Stimulated activated CD8-positive, alpha-beta memory T cell treated with anti-CD3 and anti-CD28 coated beads, Interleukin-12 subunit alpha, Interleukin-12 subunit beta, amount 100 ng/mL, for 4 hours (primary cell): ENCODE measurements at places on chromosomes 6 and 20.

DNA sequence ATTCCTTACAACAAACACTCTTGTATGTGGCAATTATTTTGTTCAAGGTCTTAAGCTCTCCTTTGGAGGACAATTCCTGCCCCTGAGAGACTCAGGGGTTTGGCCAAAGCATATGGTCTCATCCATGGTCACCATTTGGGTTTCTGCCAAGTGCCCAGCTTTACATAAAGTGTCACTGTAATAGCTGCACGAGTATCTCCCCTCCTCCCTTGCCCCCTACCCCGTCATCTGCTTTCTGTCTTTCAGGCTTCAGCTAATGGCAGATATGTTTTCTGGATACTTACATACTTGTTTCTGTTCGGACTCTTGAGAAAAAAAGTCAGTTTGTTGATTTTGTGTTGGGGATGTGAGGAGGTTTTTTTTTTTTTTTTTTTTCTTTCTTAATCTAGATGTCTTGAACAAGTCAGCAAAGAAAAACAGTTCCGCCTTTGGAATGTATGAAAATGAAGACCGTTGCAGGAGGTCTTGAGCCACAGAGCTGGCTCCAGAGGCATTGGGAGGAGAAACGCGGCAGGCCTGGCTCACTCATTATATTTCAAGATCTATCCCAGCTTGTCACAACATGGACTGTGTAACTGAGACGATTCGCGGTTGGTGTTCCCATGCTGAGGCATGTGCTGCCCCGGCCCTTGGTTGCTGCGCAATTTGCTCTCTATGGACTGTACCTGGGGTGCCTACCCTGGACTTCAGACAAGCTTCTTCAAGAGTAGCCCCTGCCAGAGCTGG lies 32.6 kb upstream of the STX16 start:
- DNase-seq: no peak

DNA sequence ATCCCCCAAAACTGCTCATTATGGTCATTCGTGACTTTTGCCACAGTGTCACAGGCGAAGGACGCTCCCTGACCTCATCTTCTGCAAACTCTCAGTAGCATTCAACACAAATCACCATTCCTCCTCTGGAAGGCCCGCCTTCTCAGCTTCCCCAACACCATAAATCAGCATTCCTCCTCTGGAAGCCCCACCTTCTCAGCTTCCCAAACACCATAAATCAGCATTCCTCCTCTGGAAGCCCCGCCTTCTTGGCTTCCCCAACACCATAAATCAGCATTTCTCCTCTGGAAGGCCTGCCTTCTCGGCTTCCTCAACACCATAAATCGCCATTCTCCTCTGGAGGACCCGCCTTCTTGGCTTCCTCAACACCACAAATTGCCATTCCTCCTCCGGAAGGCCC lies 288.0 kb upstream of the AGPAT4 start:
- DNase-seq: no peak

DNA sequence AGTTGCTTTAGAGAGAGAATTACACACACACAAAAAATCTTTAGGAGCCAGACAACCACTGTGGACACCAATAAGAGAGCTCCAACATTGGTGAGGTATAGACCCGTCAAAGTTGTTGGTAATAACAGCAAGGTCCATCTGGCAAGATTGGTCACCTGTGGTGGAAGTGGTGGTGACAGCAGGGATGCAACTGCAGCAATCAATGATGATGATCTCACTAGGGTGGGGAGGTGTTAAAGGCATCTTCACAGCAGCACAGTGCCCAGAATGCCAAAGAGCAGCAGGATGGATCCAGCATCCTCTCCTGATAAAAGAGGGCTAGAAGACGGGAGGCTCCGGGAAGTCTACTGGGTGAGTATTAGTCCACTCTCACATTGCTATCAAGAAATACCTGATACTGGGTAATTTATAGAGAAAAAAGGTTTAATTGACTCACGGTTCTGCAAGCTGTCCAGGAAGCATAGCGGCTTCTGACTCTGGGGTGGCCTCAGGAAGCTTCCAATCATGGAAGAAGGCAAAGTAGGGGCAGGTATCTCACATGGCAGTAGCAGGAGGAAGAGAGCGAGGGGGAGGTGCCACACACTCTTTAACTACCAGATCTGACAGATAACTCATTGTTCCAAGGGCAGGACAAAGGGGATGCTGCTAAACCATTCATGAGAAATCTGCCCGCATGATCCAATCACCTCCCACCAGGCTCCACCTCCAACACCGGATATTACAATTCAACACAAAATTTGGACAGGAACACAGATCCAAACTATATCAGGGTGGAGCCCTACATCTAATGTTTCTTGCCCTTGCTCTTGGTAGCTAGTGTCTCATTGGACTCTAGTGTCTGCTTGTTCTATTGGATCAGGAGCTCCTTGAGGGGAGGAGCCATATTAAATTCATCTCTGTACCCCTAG lies 48.9 kb downstream of the KLHL31 start:
- no peak for DNase-seq

GRCh38 chr6:16124198-16125180 lies 4.4 kb upstream of the MYLIP start:
- DNase-seq: no peak

DNA sequence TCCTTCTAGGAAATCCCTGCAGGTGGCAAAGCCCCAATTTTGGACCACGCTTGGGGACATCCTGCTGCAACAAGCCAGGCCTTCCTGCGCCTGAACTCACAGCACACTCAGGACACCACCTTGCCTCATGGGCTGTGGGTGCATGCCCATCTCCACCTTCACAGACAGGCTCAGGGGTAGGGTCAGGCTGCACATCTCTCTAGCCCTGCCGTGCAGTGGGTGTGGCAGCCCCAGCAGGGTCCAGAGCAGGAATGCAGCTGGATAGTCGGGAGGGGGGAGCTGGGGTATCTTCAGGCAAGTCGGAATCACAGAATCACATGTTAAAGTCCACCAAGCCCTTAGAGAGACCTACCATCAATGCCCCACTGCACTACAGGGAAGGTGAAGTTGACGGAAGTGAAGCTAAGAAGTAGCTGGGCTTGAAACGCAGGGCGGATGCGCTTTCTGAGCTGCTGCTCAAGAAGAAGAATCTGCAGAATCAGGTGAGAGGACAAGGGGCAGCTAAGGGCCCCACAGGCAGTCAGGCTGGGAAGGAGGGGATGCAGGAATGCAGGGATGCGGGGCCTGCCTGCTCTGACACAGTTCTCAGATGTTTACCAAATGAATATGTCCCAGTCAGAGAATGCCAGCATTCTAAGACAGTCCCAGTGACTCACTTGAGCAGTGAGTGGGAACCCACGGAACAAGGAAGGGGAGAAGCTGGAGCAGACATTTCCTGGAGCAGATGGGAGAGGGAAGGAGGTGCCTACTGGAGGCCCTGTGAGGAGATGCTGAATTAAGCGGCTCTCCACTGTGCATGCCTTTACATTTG lies 11.3 kb downstream of the SERPINB6 start:
- no peak for DNase-seq

- no peak for DNase-seq
Observed at GRCh38 chr20:24461848-24462247, 7.6 kb upstream of the SYNDIG1 start.

DNA sequence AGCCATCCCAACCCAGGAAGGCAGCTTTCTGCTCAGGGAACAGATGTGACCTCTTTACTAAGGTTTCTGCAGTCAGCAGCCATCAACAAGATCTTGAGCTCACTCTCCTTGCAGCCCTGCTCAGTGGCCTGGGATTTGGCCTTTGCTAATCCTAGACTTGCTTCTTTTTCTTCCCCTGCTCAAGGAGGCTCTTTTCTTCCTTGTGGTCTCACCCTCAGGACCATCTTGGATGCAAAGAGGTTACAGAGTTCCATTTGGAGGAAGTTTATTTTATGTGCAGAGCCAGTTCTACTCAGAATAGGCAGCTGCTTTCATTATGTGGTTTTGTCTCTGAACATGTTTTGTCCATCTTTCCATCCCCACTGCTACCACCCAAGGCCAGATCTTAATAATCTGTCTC lies 49.3 kb downstream of the RALY start:
- no peak for DNase-seq

GRCh38 chr6:68343901-68344300 lies 291.2 kb upstream of the ADGRB3 start:
- DNase-seq: no peak

GRCh38 chr20:18686696-18687095 lies 98.8 kb downstream of the DTD1 start:
- DNase-seq: no peak

DNA sequence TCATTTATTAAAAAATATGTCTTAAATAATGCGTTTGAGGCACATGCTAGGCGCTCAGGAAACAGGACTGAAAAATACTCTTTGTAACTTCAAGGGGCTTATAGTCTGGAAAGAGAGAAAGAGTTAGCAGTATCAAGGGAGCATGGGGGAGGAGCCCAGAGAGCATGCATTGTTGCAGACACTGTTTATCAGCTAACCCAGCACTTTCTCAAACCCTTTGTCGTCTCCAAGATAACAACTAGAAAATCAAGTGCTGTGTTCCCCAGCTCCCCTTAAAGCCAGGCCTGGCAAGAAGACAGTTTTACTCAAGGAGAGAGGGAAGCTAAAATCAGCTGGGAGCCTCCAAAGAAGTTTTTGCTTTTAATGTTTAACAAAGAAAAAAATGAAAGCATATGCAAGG lies 98.4 kb downstream of the PERP start:
- no peak for DNase-seq

- DNase-seq: no peak
Observed at GRCh38 chr6:77204555-77204954, 258.7 kb downstream of the HTR1B start.

DNA sequence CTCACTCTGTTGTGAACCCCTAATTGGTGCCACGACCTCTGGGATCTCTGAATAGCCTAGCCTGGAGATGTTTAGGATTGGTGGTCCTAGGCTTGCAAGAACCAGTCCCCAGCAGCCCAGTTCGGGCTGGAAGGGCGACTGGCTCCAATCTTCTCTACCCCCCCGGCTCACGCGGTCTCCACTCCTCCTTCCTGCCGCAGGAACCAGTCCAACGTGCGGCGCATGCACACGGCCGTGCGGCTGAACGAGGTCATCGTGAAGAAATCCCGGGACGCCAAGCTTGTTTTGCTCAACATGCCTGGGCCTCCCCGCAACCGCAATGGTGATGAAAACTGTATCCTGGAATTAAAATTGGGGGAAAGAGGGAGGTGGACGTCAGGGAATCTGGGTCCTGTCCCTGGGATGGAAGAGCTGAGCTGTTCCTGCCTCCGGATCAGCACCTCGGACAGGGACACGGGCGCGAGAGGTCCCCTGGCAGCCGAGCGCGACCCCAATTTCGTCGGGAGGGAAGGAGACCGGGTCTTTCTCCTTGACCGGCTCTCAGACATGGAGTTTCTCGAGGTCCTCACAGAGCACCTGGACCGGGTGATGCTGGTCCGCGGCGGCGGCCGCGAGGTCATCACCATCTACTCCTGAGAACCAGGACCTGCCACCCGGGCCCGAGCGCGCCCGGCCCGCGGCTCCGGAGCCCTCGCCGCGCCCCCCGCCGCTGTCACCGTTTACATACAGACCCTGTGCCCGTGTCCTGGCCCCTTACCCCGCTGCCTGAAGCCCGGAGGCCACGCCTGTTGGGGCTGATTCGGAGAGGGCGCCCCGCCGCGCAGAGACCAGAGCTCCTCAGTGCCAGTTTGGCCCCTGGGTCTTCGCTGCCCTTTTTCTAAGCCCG lies 28.2 kb downstream of the SLC12A5 start:
- no peak for DNase-seq

- DNase-seq: no peak
Observed at GRCh38 chr20:51379601-51380341, 162.7 kb downstream of the NFATC2 start.

DNA sequence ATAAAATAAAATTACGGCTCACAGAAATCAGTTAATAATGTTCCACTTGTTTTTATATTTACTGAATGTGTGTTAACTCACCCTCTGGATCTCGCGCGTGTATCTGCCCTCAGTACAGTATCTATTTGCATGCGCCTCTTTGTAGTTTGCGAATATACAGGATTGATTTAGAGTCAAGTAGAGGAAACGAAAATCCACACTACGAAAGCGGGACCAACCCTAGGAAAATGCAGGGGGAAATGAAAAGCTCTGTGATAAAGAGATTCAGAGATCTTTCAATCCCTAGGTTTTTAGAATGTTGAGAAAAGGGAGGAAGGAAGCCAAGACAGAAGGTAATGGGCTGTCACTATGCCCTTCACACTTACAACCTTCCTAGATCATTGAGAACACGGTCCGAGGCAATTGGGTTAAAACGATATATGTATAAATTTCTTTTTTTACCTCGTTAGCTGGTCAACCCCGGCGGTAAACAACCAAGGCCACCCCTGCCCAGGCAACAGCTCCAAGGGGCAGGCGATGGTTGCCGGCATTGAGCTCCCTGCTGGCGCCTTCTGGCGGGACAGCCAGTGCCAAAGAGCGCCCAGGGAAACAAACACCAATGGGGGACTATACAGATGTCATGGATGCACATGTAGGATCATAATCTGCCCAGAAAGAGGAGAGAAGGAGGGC lies 792 bp upstream of the FUT9 start:
- no peak for DNase-seq

DNA sequence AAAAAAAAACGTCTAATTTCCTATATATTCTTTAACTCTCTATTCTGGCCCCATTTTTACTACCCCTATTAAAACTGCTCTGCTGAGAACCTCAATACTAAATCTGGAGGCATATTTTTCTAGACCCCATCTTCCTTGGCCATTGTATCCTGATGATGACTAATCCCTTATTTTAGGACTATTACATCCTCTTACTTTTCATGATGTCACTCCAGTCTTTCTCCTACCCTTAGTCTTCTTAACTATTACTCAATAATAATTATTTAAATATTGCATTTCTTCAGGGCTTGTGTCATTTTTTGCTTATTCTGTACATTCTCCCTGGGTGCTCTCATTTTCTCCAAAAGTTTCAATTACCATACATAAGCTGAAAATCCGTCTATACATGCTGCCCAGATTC lies 6.4 kb downstream of the FBXO30 start:
- no peak for DNase-seq

DNA sequence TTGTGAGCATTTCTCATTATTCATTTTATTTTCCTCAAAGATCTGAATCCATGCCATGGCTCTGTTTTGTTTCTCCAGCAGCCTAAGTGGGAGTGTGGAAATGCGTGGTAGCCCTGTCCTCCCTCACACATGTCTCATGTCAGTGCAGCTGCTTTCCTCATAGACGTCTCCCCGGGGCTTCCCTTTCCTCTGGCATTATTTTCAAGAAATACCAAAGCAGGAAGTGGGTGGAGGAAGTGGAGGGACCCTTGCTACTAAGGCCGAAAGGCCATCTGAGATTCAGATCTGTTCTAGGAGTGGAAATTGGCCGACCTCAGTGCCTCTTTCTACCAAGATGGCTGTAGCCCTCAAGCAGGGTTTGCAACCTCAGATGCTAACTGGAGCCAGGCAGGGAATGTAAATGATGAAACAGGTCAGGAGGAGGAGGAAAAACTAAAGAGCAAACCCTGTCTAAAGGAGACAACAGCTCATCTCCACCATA lies 420.9 kb upstream of the PLCB4 start:
- DNase-seq: no peak
